ENCODE measurements at places on chromosomes 7 and 10. TPM values are rescaled to one million over a fixed set of nuclear protein-coding genes. Genes with fewer than 3 reads are reported as not detected.
A peak's percentile ranks its signal among the peaks of the same experiment; 100 is the strongest.

DNA sequence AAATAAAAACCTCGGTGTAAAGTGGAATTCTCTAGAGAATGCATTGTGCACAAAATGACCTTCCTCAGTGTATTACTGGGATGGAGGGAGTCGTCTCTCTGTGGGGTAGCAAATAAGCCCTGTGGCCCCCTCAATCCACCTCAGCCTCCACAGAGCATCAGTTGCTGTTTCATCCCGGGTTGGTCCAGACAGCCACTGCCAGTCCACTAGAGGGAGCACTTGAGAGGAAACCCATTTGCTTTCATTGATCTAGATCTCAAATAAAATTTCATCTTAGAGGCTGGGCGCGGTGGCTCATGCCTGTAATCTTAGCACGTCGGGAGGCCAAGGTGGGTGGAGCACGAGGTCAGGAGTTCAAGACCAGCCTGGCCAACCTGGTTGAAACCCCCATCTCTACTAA, 1128.7 kb downstream of the CNTNAP2 start:
- no peaks in the 10 kb centered on the region for H3K36me3 ChIP-seq
- DNase-seq: no peak
- no peak overlapping the region for H3K27ac ChIP-seq
- no peak overlapping the region for H3K4me3 ChIP-seq
- H3K4me1 ChIP-seq: no peaks in the 10 kb centered on the region

- peaks cover 25% of the 10 kb centered on the region for H3K4me1 ChIP-seq
- no peaks in the 10 kb centered on the region for H3K36me3 ChIP-seq
- no peak for DNase-seq
- no peak overlapping the region for H3K27ac ChIP-seq
- no peaks in the 10 kb centered on the region for H3K27me3 ChIP-seq
Observed at GRCh38 chr10:59903871-59904270, 2.5 kb downstream of the CCDC6 start.

DNA sequence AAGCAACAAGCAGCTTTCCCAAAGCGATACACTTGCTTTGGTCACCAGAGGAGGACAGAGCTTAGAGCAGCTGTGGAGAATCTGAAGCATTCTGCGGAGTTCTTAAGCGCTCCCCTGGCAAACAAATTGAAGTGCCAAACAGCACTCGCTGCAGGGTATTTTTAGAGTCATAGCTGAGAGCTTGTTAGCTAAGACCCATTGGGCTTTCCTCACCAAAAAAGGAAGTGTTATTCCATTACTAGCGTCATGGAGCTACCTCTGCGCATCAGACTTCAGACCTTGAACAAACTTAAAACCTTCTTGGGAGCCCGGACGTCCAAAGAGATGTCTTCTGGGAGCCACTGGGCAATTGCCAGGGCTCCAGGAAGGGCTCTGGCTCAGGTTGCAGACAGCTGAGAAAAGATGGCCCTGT, 23.2 kb upstream of the BMPR1A start:
- H3K27me3 ChIP-seq: no peaks in the 10 kb centered on the region
- H3K4me1 ChIP-seq: no peaks in the 10 kb centered on the region
- H3K27ac ChIP-seq: no peak overlapping the region
- H3K36me3 ChIP-seq: no peaks in the 10 kb centered on the region
- no peak overlapping the region for H3K4me3 ChIP-seq

DNA sequence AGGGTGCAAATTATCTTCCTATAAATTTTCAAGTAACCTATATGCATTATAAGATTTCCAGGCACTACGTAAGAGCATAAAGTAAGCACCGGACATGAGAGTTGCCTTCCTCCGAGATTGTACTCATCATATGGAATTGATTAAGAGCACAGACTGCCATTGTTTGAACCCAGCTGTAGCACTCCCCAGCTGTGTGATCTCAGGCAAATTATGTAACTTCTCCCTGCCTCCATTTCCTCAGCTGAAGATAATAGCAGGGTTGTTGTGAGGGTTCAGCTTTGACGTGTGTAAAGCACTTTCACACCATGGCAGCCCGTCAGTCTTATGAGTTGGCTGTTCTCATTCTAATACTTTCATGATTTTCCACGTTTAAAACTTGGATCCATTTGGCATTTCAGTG, 122.6 kb downstream of the ITIH5 start:
- no peak for DNase-seq
- no peak overlapping the region for H3K27ac ChIP-seq
- no peaks in the 10 kb centered on the region for H3K27me3 ChIP-seq
- no peak overlapping the region for H3K4me3 ChIP-seq

DNA sequence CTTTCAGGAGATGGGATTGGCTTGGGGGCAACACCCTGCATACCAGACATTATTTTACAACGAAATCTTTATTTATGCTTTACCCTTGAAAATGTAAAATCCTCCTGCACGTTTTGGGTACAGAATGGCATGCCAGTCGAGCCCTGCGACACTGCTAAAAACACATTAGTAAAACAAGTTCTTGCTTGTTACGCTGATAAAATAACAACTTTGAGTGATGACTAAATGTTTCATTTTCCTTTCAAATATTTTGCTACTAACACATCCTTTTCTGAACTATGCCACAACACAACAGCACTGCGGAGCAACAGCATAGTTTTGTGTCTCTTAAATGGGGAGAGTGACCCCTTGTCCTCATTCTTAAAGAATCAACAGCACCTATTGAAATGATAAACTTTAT, 76.0 kb upstream of the SEMA3D start:
- H3K27ac ChIP-seq: no peak overlapping the region
- H3K4me3 ChIP-seq: no peak overlapping the region
- H3K4me1 ChIP-seq: no peaks in the 10 kb centered on the region
- no peaks in the 10 kb centered on the region for H3K27me3 ChIP-seq
- DNase-seq: no peak

- H3K36me3 ChIP-seq: no peaks in the 10 kb centered on the region
- peak; percentile 22 for DNase-seq
- H3K27me3 ChIP-seq: no peaks in the 10 kb centered on the region
- no peak overlapping the region for H3K4me3 ChIP-seq
Observed at GRCh38 chr7:153682628-153683027, 369.6 kb upstream of the DPP6 start.

- no peak overlapping the region for H3K27ac ChIP-seq
- no peak for DNase-seq
- H3K27me3 ChIP-seq: peaks cover 9% of the 10 kb centered on the region
- H3K4me3 ChIP-seq: no peak overlapping the region
Observed at GRCh38 chr7:37894671-37895070, 21.9 kb downstream of the SFRP4 start.

The IDI2 gene
- not detected for total RNA-seq

The RPEL1 gene
- 0.29 TPM for total RNA-seq
